ENCODE measurements at places on chromosomes 11 and 22.

DNA sequence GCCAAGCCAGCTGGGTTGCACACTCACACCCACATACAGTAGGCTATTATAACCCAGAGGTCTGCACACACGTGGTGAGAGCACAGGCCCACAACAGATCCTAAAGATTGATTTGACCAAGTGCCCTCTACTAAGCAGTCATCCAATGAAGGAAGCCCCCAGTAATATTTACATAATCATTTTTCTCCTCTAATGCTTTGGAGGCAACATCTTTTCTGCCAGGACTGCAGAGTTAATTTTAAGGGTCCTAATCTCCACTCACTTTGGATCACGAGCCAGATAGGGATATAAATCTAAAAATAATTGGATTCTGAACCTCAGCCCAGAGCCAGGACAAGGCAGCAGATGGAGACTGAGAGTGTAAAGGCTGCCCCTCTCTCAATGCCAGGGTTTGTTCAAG is 49.1 kb upstream of the MTNR1B start:
- no peak overlapping the region for H3K4me3 ChIP-seq
- H3K4me1 ChIP-seq, result no peaks in the 10 kb centered on the region
- H3K27me3 ChIP-seq, result peaks cover 3% of the 10 kb centered on the region
- H3K36me3 ChIP-seq, result no peaks in the 10 kb centered on the region
- H3K27ac ChIP-seq, result no peak overlapping the region
- DNase-seq, result no peak

- no peak overlapping the region for H3K4me3 ChIP-seq
- no peaks in the 10 kb centered on the region for H3K27me3 ChIP-seq
- H3K27ac ChIP-seq, result peak overlapping the region; percentile 40
- H3K4me1 ChIP-seq, result peaks cover 2% of the 10 kb centered on the region
- H3K36me3 ChIP-seq, result peaks cover 59% of the 10 kb centered on the region
- no peak for DNase-seq
These were observed 98.6 kb downstream of the YAP1 start for GRCh38 chr11:102208835-102209234.

- H3K4me3 ChIP-seq, result no peak overlapping the region
- no peak for DNase-seq
- no peak overlapping the region for H3K27ac ChIP-seq
These were observed 368.6 kb downstream of the CTTN start for GRCh38 chr11:70766901-70767300.

DNA sequence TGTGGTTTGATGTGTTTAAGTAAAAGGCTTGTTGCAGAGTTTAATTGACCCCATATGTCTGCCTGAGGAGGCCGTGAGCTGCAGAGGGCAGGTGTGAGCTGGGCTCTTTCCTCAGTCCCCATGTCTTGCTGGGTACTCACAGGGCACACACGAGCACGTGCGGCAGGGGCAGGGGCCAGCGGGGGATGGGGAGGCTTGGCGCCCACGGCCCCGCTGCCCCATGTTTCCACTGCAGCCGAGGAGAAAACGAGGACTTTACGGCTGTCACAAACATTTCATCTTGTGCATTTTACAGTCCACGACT is 24.7 kb upstream of the CCDC188 start:
- no peak for DNase-seq
- H3K36me3 ChIP-seq, result no peaks in the 10 kb centered on the region
- H3K4me3 ChIP-seq, result no peak overlapping the region
- H3K4me1 ChIP-seq, result peaks cover 5% of the 10 kb centered on the region

DNA sequence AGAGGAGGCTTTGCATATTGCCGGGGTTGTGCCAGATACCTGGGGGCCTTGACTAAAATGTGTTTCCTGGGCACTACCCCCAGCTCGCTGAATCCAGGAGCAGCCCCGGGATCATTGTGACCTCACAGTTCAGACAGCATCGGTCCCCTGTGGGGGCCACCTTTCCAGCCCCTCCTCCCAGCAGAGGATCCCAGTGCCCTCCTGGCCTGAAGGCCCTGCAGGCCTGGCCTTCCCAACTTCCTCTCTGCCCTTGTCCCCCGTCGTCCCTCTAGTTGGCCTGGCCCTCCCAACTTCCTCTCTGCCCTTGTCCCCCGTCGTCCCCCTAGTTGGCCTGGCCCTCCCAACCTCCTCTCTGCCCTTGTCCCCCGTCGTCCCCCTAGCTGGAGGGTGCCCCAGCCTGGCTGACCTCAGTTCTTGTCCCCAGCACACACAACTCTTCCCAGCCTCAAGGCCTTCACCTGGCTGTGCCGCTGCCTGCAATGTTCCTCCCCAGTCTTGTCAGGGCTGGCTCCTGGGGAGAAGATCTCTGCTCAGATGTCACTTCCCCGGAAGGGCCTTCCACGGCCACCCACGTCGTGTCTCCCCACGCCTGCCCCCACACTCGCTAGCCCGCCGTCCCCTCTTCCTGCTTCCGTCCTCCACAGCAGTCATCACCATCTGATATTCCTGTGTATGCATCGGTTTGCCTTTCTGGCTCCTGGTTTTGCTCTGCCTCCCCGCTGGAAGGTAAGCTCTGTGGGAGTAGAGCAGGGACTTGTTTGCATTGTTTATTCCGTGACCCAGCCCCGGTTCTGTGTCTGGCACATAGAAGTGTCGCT is 12.6 kb upstream of the ANO1 start:
- peaks cover 59% of the 10 kb centered on the region for H3K4me1 ChIP-seq
- DNase-seq, result no peak
- peak overlapping the region; percentile 58 for H3K27ac ChIP-seq
- H3K4me3 ChIP-seq, result no peak overlapping the region
- H3K36me3 ChIP-seq, result no peaks in the 10 kb centered on the region

- H3K27ac ChIP-seq, result no peak overlapping the region
- no peaks in the 10 kb centered on the region for H3K4me1 ChIP-seq
- no peaks in the 10 kb centered on the region for H3K36me3 ChIP-seq
- H3K4me3 ChIP-seq, result no peak overlapping the region
These were observed 102.7 kb upstream of the ARHGAP42 start for GRCh38 chr11:100584201-100584985.

- peaks cover 19% of the 10 kb centered on the region for H3K4me1 ChIP-seq
- H3K4me3 ChIP-seq, result no peak overlapping the region
- H3K36me3 ChIP-seq, result no peaks in the 10 kb centered on the region
- DNase-seq, result no peak
- no peak overlapping the region for H3K27ac ChIP-seq
- H3K27me3 ChIP-seq, result peaks cover 8% of the 10 kb centered on the region
These were observed 558.4 kb upstream of the CADM1 start for GRCh38 chr11:116062490-116063171.

DNA sequence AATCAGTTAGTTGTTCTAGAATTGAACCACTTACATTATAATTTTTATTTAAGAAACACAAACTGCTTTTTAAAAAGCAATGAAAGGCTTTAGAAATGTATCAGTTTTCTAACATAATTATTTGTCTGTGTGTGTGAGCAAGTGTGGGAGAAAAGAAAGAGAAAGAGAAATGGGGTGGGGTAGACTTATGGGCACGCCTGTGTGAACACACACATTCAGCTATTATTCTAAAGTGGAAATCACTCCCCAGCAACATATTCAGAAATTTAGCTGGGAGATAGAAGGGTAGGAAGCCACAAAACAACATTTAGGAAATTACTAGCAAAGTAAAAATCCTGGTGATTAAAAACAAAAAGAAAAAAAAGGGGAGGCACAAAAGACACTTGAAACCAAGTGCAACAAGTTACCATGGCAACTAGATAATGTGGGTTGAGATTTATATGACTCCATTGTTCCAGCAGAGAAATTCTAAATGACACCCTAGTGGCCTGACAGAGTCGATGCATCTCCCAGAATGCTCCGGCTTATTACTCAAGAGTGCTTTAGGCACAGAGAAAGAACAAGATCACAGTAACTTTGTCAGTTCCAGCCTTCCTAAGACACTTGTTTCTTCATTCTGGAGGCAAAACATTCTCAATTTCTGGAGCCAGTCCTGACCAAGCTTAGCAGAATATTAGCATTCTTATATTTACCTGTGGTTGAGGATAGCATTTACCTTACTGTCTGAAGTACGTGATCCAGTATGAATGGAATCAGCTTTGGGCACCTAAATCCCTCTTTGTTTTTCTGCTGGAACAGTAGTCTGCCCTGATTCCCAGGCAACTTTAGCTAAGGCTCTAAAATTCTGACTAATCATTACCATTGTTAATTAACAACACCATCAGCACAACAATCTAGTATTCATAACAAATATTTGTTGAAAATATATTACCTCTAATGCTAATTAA is 444.4 kb downstream of the DLG2 start:
- no peaks in the 10 kb centered on the region for H3K36me3 ChIP-seq
- H3K27me3 ChIP-seq, result no peaks in the 10 kb centered on the region
- peaks cover 7% of the 10 kb centered on the region for H3K4me1 ChIP-seq
- peak overlapping the region; percentile 1 for H3K27ac ChIP-seq
- no peak for DNase-seq
- no peak overlapping the region for H3K4me3 ChIP-seq

- peaks cover 49% of the 10 kb centered on the region for H3K27me3 ChIP-seq
- H3K27ac ChIP-seq, result no peak overlapping the region
- peaks cover 8% of the 10 kb centered on the region for H3K4me1 ChIP-seq
- H3K4me3 ChIP-seq, result no peak overlapping the region
- DNase-seq, result no peak
These were observed 190.4 kb downstream of the MIAT start for GRCh38 chr22:26847816-26848215.

DNA sequence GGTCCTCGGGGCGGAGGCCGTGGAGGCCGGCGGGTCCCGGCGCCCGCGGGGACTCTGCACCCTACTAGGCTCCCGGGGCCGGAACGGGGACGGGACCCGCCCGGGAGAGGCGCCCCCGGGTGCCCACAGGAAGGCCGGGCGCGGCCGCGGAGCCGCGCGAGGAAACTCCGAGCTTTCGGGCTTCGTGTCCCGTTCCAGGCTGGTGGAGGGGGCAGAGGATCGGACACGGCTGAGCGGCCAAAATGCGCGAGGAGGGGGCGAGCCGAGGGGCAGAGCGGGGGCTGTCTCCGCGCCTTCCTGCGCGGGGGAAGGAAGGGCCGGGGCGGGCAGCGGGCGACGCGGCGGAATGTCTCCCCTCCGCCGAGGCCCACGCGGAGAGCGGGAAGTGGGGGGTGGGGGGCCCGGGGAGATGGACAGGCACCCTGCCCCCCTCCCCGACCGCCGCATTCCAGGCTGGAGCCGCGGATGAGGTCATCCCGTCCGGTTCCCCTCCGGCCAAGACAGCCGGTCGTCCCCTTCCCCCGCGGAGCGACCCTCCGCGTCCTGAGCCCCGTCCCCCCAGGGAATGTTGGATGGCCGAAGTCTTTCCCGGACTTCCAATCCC is 430 bp downstream of the CDC42EP1 start:
- peaks cover 41% of the 10 kb centered on the region for H3K4me1 ChIP-seq
- no peaks in the 10 kb centered on the region for H3K27me3 ChIP-seq
- no peak for DNase-seq
- H3K36me3 ChIP-seq, result no peaks in the 10 kb centered on the region

DNA sequence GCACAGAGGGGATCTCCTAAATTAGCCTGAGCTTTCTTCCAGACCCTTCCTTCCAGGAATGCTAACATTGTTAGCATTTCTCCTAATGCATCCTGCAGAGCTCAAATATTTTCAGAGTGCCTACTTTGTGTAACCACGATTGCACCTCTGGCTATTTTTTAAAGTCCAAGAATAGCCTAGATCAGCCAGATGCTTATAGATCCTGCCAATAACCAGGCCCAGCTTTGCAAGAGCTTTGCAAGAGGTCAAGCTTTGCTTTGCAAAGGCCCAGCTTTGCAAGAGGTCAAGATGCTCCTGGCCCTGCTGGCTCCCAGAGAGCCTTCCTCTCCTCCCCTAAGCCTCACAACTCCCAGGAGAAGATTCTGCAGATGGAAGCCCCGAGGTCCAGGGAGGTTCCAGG is 491.9 kb downstream of the MN1 start:
- H3K27ac ChIP-seq, result no peak overlapping the region
- H3K4me1 ChIP-seq, result peaks cover 12% of the 10 kb centered on the region
- peaks cover 2% of the 10 kb centered on the region for H3K36me3 ChIP-seq
- DNase-seq, result no peak
- H3K27me3 ChIP-seq, result no peaks in the 10 kb centered on the region

DNA sequence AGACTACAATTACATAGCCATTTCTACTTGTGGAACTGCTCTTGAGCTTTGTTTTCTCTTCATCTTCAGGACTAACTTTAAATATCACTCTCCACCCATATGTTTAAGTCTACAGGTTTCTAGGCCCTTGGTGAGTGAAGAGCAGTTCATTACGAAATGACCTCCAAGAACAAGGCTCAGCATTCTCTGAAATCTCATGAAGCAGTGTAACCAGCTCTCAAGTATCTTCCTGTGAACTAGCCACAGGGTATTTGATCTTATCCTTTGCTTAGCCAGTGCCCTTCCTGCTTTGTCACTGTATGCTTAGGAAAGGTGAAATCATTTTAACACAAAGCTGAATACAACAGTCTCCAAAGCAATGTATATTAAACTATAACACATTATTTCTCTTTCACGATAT is 20.4 kb upstream of the LYVE1 start:
- H3K4me1 ChIP-seq, result peaks cover 12% of the 10 kb centered on the region
- no peak overlapping the region for H3K27ac ChIP-seq
- no peaks in the 10 kb centered on the region for H3K36me3 ChIP-seq
- H3K4me3 ChIP-seq, result no peak overlapping the region
- DNase-seq, result no peak
- H3K27me3 ChIP-seq, result no peaks in the 10 kb centered on the region

- no peaks in the 10 kb centered on the region for H3K27me3 ChIP-seq
- H3K27ac ChIP-seq, result no peak overlapping the region
- no peak for DNase-seq
- no peaks in the 10 kb centered on the region for H3K4me1 ChIP-seq
- no peak overlapping the region for H3K4me3 ChIP-seq
- H3K36me3 ChIP-seq, result no peaks in the 10 kb centered on the region
These were observed 100.7 kb downstream of the FAR1 start for GRCh38 chr11:13769188-13769587.

DNA sequence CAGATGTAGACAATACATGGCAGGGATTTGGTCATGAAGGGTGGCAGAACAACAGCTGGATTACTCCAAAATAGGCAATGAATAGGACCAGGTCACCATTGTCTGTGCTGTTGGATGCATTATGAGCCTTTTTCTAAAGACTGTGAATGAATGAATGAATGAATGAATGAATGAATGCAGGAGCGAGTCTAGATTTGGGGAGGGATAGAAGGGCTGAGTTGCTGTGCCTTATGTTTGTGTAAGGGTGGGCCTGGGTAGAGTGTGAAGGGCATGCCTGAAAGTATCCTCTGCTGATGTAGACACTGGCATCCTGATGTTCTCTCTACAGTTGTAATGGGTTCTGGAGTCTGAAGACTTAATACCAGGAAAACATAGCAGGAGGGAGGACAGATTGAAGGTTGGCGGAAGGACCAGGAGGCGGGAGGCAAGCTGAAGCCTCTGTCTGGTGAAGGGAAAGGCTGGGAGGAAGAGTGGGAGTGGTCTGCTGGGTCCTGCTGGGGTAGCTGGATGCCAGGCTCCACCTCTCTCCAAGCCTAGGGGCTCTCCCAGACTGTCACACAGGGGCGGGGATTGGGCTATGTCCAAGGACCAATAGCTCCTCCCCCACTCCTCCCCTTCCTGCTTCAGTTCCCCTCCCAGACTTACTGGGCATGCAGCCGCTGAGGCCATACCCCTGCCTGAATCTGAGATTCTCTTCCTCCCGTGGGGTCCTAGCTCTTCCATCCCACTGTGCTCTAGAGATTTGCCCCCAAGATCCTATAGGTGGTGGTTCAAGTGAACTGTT is 4.8 kb downstream of the TRIM3 start:
- H3K27ac ChIP-seq, result no peak overlapping the region
- H3K4me3 ChIP-seq, result no peak overlapping the region
- DNase-seq, result peak; percentile 92
- H3K27me3 ChIP-seq, result no peaks in the 10 kb centered on the region

Measured in mesothelial cell of epicardium (in vitro differentiated cells).